ENCODE measurements at places on chromosomes 2 and 18. TPM values are rescaled to one million over a fixed set of nuclear protein-coding genes. Genes with fewer than 3 reads are reported as not detected.

Gene EFHD1
- total RNA-seq: 0.30 TPM

Gene RGPD3
- total RNA-seq: 0.19 TPM

Gene NEU2
- total RNA-seq: not detected

Gene ATOH8
- 2.0 TPM for total RNA-seq

Gene DYSF
- total RNA-seq: 5.5 TPM

Gene CCDC195
- total RNA-seq: not detected

Gene DSG1
- 28.3 TPM for total RNA-seq

Gene ZC3H6
- total RNA-seq: 2.4 TPM

Gene ALLC
- total RNA-seq: not detected

Gene GPR75
- total RNA-seq: 3.8 TPM

Gene G6PC2
- total RNA-seq: not detected

DNA sequence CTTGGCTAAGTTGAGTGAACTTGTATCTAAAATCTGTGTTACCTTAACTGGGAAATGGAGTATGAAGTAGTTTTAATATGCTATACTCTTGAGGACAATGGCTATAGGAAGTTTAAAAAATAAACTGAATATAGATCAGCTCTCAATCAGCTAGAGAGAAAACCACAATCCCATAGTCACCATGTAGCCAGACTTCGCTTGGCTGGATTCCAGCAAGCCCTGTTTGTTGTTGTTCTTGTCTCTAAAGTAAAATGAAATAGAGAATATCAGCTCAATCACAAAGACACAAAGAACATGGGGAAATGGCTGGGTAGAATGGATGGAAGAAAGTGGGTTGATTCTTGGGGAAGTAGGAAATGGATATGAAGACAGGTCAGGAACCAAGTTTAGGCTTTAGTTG is 234.9 kb downstream of the PHLPP1 start:
- no peak for DNase-seq

GRCh38 chr2:129055824-129056223 is 737.2 kb upstream of the HS6ST1 start:
- no peak for DNase-seq

DNA sequence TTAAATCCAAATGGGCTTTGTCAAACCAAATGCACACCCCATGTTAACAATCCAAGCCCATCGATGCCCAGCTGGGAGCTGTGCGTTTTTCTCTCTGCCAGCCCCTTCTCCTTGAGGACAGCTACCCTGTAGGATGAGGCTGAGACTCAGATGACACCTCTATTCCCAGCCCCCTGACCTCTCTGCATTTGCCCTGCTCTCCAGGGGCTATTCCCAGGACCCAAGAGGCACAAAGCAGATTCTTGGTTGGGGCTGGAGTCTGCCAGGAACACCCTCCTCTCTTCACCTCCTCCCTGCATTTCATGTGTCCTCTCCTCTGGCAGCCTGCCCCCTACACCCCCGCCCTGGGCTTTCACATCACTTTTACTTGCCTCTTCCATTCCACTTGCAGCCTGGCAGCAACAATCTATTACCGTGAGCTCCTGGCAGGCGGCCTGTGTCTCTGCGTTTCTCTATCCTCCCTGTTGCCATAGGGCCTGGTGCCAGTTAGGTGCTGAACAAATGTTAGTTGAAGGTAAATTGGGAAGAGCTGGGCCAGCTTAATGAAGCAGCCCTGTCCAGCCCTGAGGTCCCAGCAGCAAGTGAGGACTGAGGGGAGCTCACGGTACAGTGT is 51.8 kb downstream of the ADD2 start:
- no peak for DNase-seq

- no peak for DNase-seq
Observed at GRCh38 chr2:121173112-121173511, 111.9 kb downstream of the TFCP2L1 start.

- DNase-seq: no peak
Observed at GRCh38 chr2:19793132-19793750, 108.5 kb downstream of the TTC32 start.

DNA sequence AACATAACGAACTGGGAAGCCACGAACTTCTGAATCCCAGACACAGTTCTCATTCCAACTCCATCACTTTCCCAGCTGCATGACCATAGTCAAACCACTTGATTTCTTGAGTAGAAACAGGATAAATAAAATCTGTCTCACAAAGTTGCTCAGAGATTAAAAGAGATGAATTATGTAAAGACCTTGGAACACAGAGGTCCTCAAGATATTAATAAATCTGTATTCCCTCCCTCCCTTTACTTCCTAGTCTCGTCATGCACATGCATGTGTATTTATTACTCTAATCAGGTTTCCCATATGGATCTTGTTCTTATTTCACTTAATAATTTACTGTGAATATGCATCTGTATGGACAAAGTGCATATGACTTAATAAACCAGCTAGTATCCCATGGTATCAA is 21.1 kb upstream of the CSRNP3 start:
- no peak for DNase-seq

GRCh38 chr18:70390371-70391090 is 101.7 kb downstream of the SOCS6 start:
- no peak for DNase-seq

- DNase-seq: no peak
Observed at GRCh38 chr2:105261061-105261460, 19.5 kb downstream of the GPR45 start.

- no peak for DNase-seq
Observed at GRCh38 chr2:172381275-172382027, 45.9 kb upstream of the ITGA6 start.

GRCh38 chr2:27909901-27910300 is 19.4 kb downstream of the BABAM2 start:
- DNase-seq: no peak

DNA sequence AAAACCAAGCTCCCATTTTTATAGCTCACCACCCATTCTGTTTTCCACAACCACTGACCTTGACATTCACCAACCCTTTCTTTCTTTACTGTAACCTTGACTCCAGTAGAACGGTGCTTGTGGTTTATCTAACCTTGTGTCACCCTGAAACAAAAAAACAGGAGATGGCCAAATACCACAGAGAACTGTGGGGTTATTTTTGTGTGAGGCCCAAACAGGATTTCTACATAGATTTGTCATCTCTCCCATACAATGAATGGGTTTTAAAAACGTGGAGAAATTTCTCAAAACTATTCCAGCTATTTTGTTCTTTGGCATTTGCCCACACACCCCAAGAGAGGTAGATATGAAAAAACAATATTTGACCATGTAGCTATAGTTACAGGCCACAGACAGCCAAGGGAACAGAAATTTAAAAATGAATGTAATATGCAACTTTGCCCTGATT is 231.3 kb upstream of the TANK start:
- no peak for DNase-seq

DNA sequence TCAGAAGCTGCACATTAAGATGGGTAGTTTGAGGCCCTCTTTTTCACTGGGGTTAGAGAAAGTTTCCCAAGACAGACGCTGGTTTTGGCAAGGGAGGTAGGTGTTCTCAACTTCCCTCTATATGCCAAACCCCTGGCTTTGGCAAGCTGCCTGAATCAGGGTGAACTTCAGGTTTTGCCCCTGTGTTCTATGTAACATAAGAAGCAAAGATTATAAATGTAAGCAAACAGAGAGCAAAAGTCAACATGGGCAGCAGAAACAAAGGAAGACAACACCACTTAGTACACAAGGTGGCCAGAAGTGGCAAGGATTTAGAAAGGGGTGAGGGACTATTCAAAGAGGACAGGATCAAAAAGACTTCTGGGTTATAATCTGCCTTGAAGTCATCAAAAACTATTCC is 70.5 kb upstream of the TFCP2L1 start:
- DNase-seq: no peak

DNA sequence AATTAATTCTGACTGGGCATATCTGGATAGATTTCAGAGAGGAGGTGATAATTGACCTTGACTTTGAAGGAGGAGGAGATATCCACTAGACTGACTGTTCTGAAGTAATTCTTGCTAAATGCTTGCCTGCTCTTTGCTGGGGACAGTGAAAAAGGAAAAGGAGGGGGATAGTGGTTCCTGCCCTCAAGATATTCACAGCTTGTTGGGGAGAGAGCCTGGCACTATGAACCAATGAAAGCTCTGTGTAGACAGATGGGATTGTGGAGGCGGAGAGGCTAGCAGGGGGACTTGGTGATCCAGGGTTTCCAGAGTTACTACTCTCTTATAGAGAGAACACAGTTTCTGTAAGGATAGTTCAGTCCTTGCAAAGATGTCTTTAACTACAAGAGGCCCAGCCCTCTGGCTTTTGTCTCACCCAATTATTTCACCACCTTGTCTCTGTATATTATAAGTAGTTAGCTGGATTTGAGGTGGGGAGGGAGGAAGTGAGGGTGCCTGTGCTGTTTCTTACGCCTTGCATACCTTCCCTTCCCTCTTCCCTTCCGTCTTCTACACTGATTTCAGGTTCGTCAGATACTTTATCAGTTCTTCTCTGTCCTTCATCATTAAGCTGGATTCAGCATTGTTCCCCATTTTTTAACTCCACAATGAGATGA is 190.4 kb downstream of the PRKCE start:
- no peak for DNase-seq

DNA sequence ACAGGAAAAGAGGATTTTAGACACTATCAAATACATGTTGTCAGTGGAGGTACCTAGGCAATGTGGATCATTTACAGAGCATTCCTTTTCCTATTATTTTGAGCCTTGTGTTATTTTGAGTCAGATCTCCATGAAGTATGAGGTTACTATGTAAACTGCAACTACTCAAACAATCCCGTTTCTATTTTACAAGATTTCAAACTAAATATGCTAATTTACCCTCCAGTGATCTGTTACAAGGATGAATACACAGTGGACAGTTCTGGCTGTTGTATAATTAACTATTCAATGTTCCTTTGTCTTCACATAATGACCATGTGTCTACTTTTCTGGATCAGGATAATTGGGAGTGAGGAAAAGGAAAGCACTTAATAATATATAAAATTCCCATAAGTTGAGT is 4.6 kb downstream of the HOXD1 start:
- no peak for DNase-seq

DNA sequence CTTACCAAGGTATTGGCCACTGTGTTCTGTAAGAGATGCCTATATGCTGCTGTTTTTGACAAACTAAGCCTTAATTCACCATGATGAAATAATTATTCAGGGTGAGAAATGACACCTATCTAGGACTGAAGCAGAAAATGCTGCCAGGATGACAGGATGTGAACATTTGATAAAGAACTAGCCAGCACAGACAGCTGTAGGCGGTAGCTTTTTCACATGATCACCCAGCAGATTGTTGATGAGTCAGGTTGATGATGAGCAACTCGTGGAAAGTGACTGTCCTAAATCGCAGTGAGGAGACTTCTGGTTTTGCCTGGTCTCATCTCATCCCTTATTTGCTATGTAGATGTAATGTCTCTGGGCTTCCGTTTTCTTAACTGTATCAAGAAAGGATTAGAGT is 144.1 kb downstream of the PRPF40A start:
- no peak for DNase-seq

DNA sequence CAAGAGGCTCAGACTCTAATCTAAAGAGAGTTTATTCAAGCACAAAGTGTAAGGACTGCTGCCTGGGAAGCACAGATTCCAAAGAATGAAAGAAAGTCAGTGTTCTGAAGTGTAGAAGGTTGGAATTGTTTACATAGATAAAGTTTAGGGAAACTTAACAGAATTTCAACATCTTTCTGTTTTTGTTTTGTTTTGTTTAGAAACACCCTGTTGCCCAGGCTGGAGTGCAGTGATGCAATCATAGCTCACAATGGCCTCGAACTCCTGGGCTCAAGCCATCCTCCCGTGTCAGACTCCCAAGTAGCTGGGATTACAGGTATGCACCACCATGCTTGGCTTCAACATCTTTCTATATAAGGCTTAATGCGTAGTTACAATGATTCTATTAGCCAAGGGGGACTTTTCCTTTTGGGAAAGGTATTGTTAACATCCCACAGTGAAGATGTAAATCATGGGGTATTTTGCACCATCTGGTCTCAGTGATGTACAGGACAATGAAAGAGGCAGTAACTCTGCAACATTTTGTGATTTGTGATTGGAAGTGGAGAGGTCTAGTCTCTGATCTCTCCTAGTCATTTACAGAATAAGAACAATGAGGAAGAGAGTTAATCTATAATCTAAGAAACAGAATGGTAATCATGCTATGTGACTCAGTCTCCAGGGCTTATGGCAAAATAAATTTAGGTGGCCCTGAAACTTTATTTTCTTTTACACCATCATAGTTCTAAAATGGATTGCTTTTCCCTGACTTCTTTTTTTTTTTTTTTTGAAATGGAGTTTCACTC is 45.6 kb upstream of the MSH6 start:
- no peak for DNase-seq

DNA sequence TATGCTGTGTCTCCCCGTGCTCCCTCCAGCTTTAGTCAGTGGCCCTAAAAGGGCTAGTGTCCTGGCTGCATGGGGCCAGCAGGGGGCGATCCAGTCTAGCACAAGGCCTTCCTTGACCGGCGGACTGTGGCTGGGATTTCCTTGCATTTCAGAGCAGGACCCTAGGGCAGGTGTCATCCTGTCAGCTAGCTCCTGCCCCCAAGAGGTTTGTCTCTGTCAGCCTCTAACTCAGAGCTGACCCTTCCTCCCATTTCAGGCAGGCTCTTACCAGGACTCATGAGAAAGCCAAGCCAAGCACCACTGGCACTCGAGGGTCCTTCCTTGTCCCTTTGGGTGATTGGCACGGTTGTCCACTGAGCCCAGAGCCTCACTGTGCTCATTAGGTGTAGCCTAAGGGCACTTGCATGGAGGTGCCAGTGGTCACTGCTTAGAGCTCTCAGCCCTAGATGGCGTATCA is 140.3 kb downstream of the RPIA start:
- no peak for DNase-seq

- no peak for DNase-seq
Observed at GRCh38 chr2:219541611-219542180, 1.9 kb downstream of the CHPF start.

DNA sequence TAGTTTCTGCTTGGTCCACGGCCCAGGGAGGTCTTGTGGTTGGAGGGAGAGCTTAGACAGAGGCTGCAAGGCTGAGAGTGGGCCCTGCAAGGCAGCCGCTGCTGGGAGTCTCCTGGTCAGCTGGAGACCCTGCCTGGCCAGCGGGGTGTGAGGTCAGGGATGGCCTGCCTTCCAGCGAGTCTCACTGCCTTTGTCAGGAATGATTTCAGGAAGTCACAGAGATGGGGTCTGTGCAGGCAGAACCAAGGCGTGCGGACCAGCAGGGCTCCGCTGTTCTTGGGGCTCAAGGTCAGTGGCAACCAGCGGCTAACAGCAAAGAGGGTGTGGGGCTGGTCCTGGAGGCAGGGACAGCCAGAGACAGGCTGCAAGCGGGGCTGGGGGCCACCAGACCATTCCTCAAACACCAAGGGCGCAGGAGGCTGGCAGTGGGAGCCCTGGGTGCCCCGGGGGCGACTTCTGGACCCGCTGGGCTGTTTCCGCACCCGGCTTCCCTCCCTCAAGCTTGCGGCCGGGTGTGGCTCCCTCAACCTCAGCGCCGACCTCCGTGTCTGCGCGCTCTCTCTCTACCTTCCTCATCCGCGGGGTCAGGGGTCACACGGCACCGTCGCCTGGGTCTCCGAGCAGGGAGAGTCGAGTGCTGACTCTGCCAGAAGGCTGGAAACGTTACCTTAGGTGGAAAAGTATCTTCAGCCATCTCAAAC is 124.5 kb upstream of the CTDP1 start:
- no peak for DNase-seq

GRCh38 chr18:55688030-55688429 is 100.0 kb upstream of the TCF4 start:
- DNase-seq: no peak
